Cerebellar nuclear complex (tissue), 1 donor: ENCODE measurements at places on chromosomes 2 and 18.

GRCh38 chr2:174635776-174636404 is 38.3 kb upstream of the WIPF1 start:
- no peak for DNase-seq

DNA sequence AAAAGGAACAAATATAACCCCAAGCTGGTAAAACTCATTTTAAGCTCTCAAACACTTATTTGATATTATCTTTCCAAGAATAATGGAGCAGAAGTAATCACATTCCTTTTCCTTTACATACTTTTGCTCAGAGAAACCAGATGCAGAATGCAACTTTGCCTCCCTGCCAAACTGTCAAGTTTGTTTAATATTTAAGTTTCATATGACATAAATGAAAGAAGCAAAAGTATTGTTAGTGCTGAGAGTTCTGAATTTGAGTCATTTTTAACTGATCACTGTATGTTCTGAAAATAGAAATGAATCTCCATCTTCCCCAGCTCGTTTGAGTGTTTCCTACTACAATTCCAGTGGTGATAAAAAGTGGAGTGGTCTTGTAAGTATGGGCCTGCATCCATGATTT is 423.4 kb downstream of the PID1 start:
- DNase-seq, result no peak

DNA sequence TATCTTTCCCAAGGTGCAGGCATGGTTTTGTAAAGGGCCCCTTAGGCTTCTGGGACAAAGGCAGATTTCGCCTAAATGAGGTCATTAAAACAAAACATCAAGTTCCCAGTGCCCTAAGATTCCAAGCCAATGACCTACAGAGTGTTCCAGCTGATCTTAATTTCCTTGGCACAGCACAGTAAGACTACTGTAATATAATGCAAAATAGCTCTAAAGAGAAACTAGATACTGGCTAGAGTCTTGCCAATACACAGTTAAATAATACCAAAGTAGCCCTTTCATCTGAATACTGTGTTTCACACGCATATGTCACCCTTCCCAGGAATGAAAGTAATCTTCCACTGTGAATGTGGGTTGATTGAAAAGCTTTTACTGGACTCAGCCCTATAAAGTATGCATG is 14.7 kb downstream of the GRB14 start:
- no peak for DNase-seq

DNA sequence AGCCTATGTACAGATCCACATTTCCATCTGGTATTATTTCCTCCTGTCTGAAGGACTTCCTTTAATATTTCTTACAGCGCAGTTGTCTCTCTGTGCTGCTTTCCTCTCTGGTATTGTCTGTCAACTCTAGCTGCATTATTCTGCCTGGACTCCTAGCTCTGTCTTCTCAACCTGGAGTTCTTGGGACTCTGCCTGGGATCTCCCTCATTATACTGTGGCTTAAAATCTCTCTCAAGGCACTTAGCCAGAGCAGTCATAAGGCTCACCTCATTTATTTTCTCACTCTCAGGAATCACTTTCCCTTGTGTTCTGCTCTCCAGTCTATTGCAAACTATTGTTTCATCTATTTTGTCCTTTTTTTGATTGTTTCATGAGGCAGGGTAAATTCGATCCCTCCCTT is 850.4 kb downstream of the ERBB4 start:
- no peak for DNase-seq

GRCh38 chr2:60505240-60505879 is 48.1 kb downstream of the BCL11A start:
- no peak for DNase-seq

DNA sequence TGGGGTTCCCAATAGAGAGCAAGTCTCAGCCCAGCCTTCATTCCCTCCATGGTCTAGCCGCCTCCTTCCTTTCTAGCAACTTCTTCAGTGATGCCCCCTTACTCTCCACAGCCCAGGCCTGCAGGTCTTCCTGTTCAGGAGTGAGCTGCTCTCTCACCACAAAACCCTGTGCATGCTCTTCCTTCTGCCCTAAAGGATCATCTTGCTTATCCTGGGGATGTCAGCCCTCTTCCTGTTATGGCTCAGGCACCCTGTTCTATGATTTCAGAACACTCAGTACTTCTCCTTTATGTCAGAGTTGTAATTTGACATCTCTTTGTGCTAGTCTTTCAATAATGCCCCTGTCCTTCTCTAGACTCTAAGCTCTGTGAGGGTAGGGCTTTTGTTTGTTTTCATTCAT is 19.4 kb downstream of the TMEM178A start:
- no peak for DNase-seq

DNA sequence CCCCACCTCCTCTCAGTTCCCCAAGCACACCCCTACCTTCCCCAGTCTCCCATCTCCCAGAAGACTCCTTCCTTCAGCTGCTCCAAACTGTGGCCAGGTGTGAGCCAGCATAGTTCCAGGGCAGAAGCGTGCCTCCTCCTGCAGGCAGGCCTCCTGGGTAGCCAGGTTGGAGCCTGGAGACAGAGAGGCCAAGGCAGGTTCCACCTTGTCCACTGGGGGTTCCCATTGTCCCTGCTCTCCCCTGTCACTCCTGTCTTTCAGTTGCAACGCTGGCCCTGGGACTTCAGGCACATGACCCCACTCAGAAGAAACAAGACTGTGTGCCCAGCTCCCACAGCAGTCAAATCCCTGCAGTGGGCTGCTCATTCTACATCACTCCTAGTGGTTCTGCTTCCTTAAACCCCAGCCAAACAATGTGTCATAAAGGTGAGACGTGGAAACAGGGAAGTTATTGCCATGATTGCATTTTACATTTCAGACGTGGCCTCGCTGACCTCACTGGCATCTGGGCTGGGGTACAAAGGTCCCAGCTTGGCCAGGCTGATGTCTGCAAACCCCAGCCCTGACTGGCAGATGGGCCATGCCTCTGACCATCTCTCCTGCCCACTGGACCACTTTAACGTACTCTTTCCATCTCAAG is 96.5 kb upstream of the BOD1L2 start:
- no peak for DNase-seq
